ENCODE measurements at places on chromosomes 3 and 15. TPM values are rescaled to one million over a fixed set of nuclear protein-coding genes. Genes with fewer than 3 reads are reported as not detected.

- no peak for DNase-seq
Observed at GRCh38 chr3:23961066-23961465, 16.0 kb downstream of the NR1D2 start.

DNA sequence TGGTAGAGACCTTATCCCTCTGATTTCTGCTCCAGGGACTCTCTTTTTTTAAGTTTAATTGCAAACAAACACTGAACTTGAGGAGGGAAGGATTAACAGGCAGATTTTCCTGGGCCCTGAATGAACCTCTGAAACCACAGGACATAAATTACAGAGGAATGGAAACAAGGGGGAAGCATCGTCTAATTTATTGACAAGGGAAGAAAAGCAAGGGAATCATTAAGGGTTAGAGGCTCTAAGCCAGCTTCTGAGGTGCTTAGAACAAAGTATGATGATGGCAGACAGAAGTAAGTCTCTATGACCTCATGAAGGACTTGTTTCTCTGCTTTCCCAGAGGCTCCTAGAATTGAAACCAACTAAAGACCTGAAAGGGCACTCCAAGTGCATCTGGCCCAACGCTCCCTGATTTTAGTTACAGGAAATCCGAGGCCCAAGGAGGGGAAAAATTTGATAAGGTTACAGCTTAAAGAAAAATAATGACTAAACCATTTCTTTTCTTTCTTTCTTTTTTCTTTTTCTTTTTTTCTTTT lies 244.7 kb upstream of the NR2E3 start:
- DNase-seq, result no peak

DNA sequence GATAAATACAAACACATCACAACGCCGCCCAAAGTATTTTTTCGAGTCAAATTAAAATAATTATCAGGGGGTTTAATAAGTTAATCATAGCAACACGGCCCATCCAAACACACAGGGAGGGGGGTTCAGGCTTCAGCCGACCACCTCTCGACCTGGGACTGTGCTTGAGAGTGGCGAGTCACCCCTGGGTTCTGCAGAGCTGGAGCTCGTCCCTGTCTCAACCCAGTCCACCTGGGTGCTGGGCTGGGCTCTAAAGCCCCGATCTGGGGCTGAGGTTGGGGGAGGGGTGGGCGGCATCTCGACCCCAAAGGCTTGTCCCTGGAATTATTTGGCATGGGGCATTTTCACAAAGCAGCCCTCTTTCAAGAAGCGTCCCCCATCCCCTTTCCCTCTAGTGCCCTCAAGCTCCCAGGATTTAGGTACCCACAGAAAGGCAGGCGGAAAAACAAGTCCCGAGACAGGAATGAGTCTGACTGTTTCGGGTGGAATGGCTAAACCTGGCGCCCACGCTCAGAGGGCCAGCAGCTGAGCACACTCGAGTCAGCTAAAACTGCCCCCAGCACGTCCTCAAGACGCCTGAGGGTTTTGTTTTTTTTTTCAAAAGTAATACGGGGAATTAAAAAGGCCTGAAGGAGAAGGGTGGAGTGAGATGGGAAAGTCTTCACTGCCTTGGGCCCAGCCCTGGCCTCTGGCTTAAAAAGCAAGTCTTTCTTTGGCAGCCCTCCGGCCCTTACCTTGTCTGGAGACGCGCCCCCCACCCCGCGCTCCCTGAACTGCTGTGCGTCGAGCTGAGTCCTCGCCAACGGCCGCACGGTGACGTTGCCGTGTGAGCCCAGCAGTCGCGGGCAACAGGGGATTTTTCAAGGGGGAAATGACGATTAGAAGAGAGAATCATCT lies 32.5 kb downstream of the NR2F2 start:
- DNase-seq, result no peak

DNA sequence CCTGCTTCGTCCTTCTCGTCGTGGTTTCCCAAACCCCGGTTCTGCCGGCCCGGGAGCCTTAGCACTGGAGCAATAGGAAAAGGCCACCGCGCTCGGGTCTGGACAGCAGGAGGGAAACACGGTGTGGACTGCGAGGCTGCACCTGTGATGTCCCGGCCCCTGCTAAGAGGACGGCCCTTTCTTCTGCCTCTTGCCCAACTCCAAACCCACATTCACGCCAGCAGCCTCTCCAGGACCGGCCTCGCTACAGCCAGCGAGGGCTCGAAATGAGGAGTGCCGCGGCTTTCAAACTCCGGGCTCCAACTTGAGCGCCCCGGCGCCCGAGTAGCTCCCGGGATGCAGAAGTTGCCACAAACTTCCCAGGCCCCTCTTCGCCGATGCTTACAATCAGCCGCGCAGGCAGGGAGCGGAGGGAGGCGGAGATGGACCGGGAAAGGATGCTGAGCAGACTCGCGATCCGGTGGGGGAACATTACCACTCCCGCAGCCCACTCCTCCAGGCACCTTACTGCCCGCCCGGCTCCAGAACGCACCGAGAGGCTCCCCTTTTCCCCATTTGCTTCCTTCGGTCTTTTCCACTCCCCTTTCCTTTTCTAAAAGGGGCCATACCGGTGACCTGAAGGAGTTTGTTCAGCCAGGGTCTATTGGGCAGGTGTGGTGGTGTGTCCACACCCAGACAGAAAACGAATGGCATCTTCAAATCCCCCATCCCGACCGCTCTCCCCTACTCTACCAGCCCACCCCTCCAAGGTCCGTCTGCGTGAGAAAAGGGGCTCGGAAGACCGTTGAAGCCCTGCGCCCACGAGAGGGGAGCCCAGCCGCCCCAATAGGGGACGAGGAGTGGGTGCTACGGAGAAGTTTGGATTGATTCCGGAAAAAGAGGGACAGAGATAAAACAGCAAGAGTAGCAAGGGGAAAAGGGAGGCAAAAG lies 18.8 kb upstream of the SATB1 start:
- peak; percentile 16 for DNase-seq

DNA sequence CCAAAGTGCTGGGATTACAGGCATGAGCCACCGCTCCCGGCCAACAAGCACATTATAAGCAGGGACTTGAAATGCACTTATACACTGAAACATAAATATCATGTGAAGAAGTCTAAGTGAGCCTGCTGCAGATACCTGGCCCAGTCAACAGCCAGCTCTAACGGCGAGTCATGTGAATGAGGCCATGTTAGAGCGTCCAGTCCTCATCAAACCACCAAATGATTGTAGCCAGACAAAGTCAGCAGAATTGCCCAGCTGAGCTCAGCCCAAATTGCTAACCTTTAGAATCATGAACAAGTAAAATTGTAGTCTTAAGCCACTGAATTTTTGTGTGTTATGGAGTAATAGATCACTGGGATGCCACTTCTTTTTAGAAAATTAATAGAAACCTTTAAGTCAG lies 37.8 kb upstream of the UACA start:
- no peak for DNase-seq

DNA sequence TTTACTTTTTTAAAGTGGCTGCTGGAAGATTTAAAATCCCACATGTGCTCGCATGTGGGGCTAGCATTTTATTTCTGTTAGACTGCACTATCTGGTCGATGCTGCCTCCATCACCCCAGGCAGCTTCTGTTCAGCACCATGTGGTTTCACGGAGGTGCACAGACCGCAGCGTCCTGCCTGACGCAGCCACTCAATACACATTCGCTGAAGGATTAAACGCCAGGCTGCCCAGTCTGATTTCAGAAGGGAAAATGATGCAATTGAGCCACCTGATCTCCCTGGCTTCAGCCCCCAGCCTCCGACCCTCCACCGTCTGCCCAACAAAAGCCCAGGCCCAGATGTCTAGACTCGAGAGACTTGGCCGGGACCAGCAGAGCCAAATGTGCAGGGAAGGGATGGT lies 84.5 kb downstream of the MEGF11 start:
- no peak for DNase-seq

GRCh38 chr15:50278496-50278895 lies 13.0 kb upstream of the HDC start:
- no peak for DNase-seq

- DNase-seq, result no peak
Observed at GRCh38 chr3:177824841-177825240, 627.6 kb upstream of the TBL1XR1 start.

DNA sequence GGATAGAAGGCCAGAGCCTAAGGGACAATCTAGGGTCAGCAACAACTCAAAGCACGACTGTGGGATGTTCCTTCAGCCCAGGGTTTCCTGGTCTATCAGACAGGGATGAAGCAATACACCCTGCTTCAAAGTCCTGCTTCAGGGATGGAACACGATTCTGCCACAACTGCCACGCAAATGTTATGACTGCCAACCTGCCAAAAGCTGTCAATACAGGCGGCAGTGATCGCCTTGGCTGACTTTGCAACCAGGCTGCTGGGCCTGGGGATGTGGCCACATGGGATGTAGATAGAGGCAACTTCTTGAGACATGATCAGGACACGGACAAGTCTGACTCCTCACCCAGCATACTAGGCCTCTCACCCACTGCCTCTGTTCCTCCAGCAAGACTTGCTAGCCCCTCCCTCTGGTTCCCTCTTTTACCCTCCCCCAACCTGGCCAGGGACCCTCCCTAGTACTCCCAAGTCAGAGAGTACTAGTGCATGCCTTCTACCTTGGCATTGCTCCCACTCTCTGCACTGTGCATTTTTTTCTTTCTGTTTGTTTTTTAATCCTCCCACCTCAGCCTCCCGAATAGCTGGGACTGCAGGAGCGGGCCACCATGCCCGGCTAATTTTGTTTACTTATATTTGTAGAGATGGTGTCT lies 7.6 kb downstream of the CCDC12 start:
- no peak for DNase-seq

Gene PRKCI
- polyA plus RNA-seq, result 20.5 TPM

Gene PLA2G4F
- polyA plus RNA-seq, result 0.13 TPM

Gene PAQR5
- polyA plus RNA-seq, result 0.60 TPM

Gene EAF1
- polyA plus RNA-seq, result 14.4 TPM

Gene TMC3
- polyA plus RNA-seq, result 0.19 TPM
